HAP-1 (cell line): ENCODE measurements at places on chromosomes 13 and 19.

- DNase-seq, result no peak
These were observed 12.2 kb upstream of the FFAR2 start for GRCh38 chr19:35435896-35436295.

DNA sequence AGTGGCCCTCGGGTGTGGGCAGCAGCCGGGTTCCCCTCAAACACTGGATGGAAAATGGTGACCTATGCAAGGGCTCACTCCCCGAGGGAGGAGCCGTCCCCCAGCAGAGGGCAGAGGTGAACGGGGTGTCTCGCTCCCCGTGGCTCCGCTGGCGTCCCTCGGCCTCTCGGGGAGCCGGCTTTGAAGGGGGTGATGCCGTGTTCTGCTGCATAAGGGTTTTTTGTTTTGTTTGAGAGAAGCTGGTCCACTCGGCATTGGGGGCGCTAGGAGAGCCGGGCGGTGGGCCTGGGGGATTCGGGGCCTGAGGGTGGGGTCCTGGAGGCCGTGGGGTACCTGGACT lies 4.0 kb downstream of the EFNA2 start:
- no peak for DNase-seq

DNA sequence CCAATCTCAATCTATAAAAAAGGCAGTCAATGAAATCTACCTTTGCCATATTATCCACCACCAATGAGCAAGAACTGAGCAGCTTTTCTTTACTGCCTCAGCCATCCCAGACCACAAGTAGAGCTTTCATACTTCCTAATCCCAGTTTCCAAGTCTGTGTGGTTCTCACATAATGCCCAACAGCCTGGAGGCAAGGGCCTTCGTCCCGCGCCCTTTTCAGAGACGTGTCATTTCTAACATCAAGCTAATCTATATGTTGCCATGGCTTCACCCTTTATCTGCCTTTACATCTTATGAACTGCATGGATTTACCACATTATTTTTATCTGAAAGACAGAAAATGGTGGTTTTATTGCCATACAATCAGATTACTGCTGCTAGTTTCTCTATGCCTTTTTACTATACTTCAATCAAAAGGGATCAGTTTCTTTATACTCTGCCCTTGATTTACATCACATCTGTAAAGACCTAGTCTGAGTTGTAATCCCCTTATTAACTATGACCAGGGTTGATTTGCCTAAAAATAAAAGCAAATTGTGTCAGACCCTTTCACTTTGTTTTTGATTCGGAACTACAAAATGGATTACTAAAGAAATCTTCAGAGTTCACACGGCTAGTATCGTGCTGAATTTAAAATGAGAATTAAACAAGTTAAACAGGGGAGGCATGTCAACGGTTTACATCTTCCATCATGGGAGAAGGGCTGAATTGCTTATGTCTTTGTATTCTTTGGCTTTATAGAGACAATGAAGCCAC lies 5.9 kb downstream of the EFNB2 start:
- peak; percentile 97 for DNase-seq

- DNase-seq, result peak; percentile 32
These were observed 2.2 kb downstream of the PDE4C start for GRCh38 chr19:18223860-18224524.
